ENCODE measurements at places on chromosomes 16 and 17. TPM values are rescaled to one million over a fixed set of nuclear protein-coding genes. Genes with fewer than 3 reads are reported as not detected.
A peak's percentile ranks its signal among the peaks of the same experiment; 100 is the strongest.

SDR42E1 gene
- not detected for total RNA-seq

VWA3A gene
- total RNA-seq = not detected

GRCh38 chr16:56506941-56507340, 12.9 kb downstream of the BBS2 start:
- DNase-seq = peak; percentile 82

GRCh38 chr16:85153656-85154091, 41.4 kb upstream of the CIBAR2 start:
- no peak for DNase-seq

DNA sequence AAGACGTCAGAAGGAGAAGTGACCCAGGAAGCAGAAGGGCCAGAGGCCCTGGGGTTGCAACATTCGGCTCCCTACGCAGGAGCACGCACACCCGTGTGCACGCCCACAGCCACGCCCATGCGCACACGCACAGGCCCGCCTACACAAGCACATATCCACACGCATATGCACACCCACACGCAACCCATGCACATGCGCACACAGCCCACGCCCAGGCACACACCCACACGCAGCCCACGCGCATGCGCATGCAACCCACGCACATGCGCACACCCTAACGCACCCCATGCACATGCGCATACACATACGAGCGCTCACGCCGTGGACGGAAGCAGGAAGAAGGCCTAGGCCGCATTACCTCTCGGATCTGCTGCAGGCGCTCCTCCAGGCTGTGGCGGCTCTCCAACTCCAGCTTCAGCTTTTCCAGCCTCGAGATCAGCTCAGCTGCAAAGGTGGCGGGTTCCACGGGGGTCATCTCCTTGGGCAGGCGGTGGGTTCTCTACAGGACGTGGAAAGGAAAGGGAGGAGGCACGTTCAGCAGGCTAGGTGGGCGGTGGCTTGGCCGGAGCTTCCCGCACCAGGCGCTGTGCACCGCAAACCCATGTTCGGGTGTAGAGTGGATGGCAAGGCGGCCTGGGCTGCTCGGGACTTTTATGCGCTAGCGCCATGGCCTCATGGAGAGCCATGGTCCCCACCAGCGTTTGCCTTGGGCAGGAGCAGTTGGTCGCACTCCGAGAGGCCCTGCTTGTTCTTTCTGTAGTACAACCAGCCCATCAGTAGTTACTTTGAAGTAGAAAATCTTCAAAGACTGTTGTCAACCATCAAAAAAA, 23.4 kb downstream of the AXIN2 start:
- DNase-seq = no peak

Measured in GM23248 (cell line).